ENCODE measurements at places on chromosomes 2 and 18. TPM values are rescaled to one million over a fixed set of nuclear protein-coding genes. Genes with fewer than 3 reads are reported as not detected.

DNA sequence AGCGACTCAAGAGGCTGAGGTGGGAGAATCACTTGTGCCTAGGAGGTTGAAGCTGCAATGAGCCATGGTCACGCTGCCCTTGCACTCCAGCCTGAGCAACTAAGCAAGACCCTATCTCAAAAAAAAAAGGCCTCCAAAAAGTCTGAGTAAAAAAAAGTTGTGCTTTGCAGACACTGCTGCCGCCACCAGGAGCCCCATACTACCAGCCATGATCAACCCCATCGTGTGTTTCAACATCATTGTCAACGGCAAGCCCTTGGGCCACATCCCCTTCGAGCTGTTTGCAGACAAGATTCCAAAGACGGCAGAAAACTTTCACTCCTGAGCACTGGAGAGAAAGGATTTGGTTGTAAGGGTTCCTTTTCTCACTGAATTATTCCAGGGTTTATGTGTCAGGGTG is 137.1 kb downstream of the INO80D start:
- H3K4me3 ChIP-seq, result no peak overlapping the region
- DNase-seq, result no peak
- H3K4me1 ChIP-seq, result no peaks in the 10 kb centered on the region
- no peaks in the 10 kb centered on the region for H3K27me3 ChIP-seq
- no peak overlapping the region for H3K27ac ChIP-seq
- H3K36me3 ChIP-seq, result no peaks in the 10 kb centered on the region

GRCh38 chr2:146135245-146135644 is 1615.3 kb upstream of the ZEB2 start:
- no peak overlapping the region for H3K4me3 ChIP-seq

- H3K4me3 ChIP-seq, result no peak overlapping the region
- no peak overlapping the region for H3K27ac ChIP-seq
- H3K36me3 ChIP-seq, result no peaks in the 10 kb centered on the region
- H3K4me1 ChIP-seq, result no peaks in the 10 kb centered on the region
- peak; percentile 29 for DNase-seq
Measured at GRCh38 chr2:240430595-240430994, 4.9 kb upstream of the GPC1 start.

GRCh38 chr18:31659576-31660177 is 24.7 kb downstream of the B4GALT6 start:
- H3K27ac ChIP-seq, result no peak overlapping the region
- no peaks in the 10 kb centered on the region for H3K4me1 ChIP-seq
- no peak overlapping the region for H3K4me3 ChIP-seq
- no peak for DNase-seq

The CHAC2 gene
- total RNA-seq, result 2.4 TPM

The RNF152 gene
- 59.8 TPM for total RNA-seq

DNA sequence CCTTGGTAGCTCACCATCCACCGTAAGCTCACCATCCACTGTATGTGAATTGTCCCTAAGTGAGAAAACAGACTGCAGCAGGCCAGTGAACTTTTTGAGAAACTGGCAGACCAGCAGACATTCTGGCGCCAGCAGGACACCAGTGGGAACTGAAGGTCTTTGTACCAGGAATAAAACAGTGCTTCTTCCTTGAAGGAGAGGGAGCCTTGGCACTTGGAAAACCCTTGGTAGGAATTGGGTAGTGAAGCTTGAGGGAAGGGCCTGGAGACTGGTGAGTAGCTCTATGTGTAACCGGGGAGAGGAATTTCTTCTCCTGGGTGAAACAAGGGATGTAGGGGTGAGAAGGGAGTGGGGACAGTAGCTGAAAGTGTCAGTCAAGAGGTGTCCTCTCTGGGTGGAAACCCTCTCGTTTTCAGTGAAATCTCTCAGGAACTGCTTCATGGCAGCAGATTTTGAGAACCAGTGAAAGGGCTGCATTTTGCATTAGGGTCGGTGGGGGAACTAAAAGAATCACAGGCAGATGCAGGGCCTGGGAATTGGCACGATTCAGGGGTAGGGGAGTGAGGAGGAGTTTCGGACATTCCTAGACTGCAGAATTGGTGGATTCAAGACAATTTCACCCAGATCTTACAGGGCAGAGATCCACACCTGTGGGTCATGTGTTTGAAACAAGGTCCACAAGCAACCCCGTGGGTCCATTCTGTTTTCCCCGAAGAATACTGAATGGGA is 131.5 kb upstream of the DLX2 start:
- no peaks in the 10 kb centered on the region for H3K4me1 ChIP-seq
- H3K27me3 ChIP-seq, result no peaks in the 10 kb centered on the region
- H3K4me3 ChIP-seq, result no peak overlapping the region
- no peak for DNase-seq
- no peaks in the 10 kb centered on the region for H3K36me3 ChIP-seq

The CDKL4 gene
- total RNA-seq, result 0.25 TPM

DNA sequence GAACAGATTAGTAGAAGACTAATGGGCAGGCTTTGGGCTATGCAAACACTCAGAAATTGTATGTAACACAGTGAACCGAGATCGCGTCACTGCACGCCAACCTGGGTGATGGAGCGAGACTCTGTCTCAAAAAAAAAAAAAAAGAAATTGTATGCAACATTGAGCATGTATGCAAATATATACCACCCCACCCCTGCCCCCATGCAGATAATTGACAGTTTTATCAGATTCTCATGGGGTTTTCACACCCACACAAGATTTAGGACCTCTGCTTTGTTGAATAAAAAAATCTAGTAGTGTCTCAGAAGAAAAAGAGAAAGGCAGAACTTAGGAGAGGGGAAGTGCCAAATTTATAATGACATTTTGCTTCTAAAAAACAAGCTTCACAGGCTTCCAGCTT is 131.6 kb upstream of the FN1 start:
- DNase-seq, result no peak
- no peaks in the 10 kb centered on the region for H3K36me3 ChIP-seq
- no peak overlapping the region for H3K27ac ChIP-seq

- H3K27ac ChIP-seq, result peak overlapping the region; percentile 65
- no peaks in the 10 kb centered on the region for H3K4me1 ChIP-seq
- no peak overlapping the region for H3K4me3 ChIP-seq
- H3K27me3 ChIP-seq, result no peaks in the 10 kb centered on the region
- no peaks in the 10 kb centered on the region for H3K36me3 ChIP-seq
Measured at GRCh38 chr2:8625399-8626300, 56.2 kb upstream of the ID2 start.

DNA sequence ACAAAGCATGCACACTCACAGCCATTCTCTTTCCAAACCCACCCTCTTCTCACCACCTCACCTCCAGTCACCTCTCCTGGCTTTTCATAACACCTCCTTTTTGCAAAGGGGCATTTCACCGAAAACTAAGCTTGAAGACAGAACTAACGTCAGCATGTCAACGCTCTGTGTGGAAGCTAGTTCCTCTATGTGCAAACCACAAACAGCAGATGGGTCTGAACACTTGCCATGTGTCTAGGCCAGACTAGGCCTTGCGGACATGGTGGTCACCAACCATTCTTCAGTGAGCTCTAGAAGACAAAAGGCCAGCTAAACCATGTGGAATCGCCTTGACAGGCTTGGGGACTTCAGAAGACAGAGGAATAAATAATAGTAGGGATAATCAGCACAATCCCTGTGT is 148.5 kb downstream of the TXNL1 start:
- no peaks in the 10 kb centered on the region for H3K4me1 ChIP-seq
- H3K27me3 ChIP-seq, result no peaks in the 10 kb centered on the region
- no peak overlapping the region for H3K4me3 ChIP-seq
- H3K27ac ChIP-seq, result no peak overlapping the region
- H3K36me3 ChIP-seq, result no peaks in the 10 kb centered on the region
- DNase-seq, result no peak

DNA sequence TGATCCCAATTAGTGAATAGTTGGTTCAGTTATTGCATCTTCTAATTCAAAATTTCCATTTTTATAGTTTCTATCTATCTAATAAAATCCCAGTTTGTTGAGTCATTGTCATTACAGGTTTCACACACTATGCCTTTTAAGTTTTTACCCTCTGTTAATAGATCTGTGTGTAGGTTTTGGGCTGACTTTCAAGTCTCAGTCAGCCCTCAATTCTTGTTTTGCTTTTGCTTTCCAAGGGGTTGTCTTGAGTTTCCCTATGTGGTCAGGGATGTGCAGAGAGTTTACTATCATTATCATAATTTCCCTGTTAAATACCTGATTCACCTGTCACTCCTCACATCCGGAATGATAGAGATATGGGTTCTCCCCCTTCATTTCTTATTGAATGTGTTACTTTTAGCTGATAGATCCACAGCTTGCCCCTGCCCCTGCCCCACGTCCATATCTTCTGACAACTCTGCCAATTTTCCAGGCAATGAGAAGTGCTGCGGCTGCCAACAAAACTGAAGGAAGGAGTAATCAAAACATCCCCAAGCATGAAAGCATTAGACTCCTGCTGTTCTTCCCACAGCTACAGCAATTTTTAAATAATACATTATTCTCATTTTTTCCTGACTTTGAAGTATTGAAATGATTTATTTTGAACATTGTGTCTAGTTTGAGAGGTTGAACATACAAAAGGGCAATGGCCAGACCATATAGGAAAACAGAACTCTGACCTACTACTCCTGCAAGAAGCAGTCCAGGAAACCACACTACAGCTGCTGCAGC is 1064.8 kb downstream of the SUCLG1 start:
- no peaks in the 10 kb centered on the region for H3K36me3 ChIP-seq
- H3K4me1 ChIP-seq, result no peaks in the 10 kb centered on the region
- H3K27me3 ChIP-seq, result no peaks in the 10 kb centered on the region
- H3K4me3 ChIP-seq, result no peak overlapping the region
- DNase-seq, result no peak
- no peak overlapping the region for H3K27ac ChIP-seq

- DNase-seq, result no peak
- H3K36me3 ChIP-seq, result peaks cover 10% of the 10 kb centered on the region
- no peak overlapping the region for H3K27ac ChIP-seq
- H3K4me3 ChIP-seq, result no peak overlapping the region
- H3K4me1 ChIP-seq, result no peaks in the 10 kb centered on the region
Measured at GRCh38 chr2:113739849-113740248, 16.6 kb downstream of the SLC35F5 start.

GRCh38 chr2:241629762-241630435 is 7.1 kb downstream of the THAP4 start:
- no peak for DNase-seq
- H3K27me3 ChIP-seq, result no peaks in the 10 kb centered on the region
- H3K4me3 ChIP-seq, result no peak overlapping the region
- no peak overlapping the region for H3K27ac ChIP-seq
- H3K36me3 ChIP-seq, result no peaks in the 10 kb centered on the region

DNA sequence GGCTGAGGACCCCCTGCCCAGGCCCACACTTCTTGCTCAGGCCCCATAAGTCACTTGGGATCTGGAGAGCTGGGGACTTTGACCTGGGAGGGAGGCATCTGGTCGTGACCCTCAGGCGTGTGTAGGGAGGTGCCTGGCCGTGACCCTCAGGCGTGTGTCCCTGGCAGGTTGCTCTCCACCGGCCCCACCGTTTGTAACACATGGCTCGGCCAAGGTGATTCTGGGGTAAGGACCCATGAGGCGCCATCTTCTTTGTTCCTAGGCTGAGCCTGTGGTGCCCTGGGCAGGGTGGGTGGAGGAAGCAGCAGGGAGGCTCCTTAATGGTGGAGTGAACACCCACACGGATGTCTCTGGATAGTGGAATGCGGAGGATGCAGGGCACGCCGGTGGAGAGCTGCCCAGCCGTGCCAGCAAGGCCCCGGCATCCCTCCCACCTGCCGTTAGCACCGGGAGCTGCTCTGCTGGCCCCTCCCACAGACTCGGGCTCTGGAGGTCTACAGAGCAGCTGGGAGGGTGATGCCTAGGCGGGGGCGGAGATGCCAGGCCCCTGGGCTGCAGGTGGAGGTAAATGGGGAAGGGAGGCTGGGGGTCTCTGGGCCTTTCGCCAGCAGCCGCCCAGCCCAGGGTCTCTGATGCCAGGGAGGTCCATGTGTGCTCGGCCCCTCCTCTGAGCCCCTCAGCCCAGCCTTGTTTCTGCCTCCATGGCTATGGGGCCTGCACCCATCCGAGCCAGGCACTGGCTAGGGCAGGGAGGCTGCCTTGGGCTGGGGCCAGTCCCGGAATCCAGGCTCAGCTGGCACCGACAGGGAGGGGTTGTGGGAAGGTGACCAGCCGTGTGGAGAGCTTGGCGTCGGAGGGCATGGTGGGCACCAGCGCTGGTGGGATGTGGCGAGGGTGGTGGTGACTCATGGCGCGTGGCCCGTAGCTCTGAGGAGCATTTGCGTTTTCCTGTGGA is 1.1 kb upstream of the GAL3ST2 start:
- H3K4me3 ChIP-seq, result no peak overlapping the region
- no peak overlapping the region for H3K27ac ChIP-seq
- peaks cover 19% of the 10 kb centered on the region for H3K4me1 ChIP-seq
- no peaks in the 10 kb centered on the region for H3K27me3 ChIP-seq
- H3K36me3 ChIP-seq, result no peaks in the 10 kb centered on the region
- DNase-seq, result peak; percentile 15

DNA sequence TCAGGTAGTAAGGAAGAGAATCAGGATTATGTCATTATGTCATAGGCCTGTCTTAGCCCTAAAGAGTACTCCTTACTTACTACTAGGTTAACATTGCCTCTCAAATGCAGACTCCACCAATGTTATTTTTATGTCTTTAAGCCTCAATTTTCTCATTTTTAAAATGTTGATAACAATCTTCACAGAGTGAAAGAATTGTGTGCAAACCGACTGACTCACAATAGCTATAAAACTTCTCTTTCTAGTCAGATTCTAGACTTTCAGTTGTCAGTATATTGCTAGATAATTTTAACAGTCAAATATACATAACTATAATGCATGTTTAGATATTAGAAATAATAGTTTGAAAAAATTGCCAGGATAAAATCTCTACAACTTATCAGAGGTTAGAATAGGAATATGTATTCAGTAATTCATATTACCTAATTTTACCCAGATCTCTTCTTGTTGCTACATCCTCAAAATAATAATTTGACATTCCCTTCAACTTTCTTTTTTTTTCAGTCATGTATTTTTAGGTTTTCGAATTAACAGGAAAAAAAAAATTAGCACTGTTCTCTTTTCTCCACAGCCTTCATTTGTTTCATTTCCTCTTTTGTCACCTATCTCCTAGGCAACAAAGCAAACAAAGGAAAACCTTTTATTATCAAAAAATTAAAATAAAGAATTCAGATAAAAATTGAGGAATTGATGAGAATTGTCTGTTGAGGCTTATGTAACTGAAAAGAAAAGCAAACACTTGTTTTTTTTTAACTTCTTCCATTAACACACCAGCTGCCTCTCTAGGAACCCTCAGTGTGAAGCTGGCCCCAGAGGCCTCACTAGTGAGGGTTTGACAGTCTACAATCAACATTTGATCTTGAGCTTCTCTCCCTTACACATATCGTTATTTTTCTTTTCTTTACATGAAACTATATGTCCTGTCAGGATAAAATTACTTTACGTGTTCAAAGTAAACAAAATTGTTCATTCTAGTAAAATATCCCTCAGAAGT is 279.0 kb downstream of the CALCRL start:
- H3K27ac ChIP-seq, result no peak overlapping the region
- H3K27me3 ChIP-seq, result no peaks in the 10 kb centered on the region
- H3K36me3 ChIP-seq, result no peaks in the 10 kb centered on the region
- DNase-seq, result no peak
- no peak overlapping the region for H3K4me3 ChIP-seq
- no peaks in the 10 kb centered on the region for H3K4me1 ChIP-seq
